ENCODE measurements at places on chromosomes 16 and 17.

DNA sequence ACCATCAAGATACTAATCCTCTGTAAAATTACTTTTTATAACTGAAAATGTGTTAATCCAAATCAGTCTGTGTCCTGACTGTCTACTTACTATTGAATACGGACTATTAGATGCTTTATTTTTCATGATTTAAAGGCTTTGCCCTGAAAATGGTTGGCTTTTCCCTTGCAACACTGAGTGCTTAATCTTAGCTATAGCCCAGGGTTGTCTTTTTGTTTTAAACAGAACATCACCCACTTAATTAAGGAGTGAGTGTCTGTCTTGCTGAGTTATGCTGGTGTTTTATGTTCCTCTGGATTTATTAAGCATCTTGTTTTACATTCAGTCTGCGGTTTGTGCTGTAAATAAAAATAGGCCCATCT, 11.0 kb downstream of the FTO start:
- ATAC-seq: no peak

- peak; percentile 35 for ATAC-seq
Measured at GRCh38 chr16:20865420-20866131, 34.6 kb downstream of the DCUN1D3 start.

DNA sequence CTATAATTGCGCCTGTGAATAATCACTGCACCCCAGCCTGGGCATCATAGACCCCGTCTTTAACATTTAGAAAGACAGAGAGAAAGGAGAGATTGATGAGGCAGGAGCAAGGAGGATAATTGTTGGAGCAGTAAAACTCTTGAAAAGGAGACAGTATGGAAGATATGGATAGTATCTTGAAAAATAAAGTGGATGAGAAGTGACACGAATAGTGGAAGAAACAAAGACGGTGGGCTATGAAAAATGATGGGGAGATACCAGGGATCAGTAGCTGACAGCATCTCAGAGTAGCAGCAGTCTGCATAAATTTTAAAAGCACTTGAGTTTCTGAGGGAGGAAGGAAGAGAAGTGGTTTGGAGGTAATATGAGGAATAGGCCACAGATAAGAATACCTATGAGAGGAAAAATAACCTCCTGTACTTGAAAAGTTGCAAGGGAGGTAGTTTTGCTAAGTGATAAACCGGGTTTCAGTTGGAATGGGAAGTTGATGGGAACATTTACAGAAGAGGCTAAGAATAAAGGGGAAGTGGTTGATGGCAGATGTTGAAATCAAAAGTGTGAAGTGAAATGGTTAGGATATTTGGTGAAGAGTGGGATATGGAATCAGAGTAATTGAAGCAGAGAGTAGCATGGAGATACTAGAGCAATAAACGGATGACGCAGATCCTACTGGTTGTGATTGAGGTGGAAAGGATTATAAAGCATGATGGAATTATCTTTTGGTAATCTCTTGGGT, 1.8 kb upstream of the PPM1D start:
- no peak for ATAC-seq

DNA sequence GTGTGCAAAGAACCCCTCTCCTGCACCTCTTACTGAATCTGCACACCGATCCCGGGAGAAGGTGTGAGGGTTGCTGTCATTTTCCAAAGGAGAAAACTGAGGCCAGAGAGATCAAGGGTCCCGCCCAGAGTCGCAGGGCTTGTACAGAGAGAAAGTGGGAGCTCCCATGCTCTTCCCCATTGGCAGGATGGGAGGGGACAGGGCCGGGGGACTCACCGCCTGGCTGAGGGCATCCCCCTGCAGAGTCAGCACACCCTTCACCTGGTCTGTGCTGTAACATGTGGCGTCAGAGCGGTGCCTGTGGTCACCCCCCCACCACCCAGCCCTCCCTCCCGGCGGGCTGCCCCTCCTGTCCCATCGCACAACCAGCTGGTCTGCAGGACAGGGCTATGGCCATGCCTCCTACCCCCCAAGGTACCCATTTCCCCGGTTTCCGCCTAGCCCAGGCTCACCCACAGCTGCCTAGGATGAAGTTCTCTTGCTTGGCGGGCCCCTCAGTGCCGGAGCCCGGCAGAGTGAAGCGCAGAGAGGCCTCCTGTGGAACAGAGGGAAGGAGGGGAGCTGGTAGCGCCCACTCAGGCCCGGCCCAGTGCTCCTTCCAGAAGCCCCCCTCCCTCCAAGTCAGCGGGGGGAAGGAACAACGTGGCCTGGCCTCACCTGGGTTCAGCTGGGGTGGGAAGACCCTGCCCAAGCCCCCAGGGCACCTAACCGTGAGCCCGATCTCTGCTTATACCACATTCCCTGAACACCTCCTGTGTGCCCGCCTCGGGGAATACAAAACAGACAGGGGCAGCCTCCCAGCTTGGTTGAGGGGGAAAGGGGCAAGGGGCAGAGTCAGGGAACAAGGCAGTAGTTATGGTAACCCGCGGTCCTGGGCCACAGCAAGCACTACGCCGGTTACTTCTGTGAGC, 1.1 kb downstream of the ROGDI start:
- ATAC-seq: no peak

DNA sequence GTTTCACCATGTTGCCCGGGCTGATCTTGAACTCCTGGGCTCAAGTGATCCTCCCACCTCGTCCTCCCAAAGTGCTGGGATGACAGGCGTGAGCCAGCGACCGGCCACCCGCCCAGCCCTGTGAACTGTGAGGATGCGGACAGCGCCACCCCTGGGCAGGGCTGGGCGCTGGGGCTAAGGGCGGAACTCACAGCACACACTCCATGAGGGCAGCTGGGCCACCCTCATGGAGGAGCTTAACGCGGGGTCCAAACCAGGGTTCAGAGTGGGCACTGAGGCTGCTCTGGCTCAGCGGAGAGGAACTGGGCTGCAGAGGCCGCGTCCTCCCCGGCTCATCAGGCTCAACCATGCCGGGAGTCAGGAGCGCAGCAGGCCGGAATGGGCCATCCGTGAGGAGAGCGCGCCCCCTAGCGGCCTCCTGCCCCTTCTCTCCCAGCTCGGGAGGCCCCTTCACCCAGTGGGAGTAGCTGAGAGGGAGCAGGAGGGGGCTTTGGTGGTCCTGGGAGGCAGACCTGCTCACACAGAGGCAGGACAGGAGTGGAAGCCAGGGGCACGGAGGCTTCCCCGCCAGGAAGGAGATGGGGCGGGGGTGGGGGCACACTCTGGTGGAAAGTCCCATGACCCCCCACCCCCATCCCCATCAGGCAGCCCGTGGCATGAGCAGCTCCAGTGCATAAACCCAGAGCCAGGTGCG, 13.8 kb downstream of the CORO7 start:
- ATAC-seq: peak; percentile 95

DNA sequence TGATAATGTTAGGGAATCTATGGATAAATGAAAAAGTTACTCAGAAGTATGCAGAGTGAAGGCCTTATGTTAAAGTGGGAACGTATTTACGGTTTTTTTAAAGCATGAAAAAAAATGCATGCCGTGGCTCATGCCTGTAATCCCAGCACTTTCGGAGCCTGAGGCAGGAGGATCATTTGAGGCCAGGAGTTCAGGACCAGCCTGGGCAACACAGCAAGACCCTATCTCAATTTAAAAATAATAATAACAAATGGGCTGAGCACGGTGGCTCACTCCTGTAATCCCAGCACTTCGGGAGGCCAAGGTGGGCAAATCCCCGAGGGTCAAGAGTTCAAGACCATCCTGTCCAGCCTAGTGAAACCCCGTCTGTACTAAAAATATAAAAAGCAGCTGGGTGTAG, 6.0 kb downstream of the POLR2A start:
- no peak for ATAC-seq

DNA sequence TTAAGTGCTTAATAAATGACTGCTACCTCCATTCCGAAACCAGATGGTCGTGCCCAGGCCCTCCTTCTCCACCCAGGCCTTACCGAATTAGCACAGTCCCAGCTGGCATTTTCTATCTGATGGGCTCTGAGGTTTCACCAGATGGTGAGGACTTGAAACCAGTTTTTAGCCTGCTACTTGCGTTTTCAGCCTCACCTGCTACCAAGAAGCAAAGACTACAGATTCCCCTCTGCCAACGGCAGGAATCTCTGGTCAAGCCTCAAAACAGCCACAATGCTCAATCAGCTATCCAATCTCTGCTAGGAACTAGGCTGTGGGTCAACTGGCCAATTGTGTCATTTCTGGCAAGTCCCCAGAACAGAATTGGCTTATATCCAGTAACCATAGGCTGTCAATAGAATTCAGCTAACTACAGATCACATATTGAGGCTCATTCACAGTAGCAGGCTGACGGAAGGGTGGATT, 11.7 kb downstream of the PECAM1 start:
- ATAC-seq: no peak

GRCh38 chr17:6461246-6461645, 17.0 kb downstream of the PIMREG start:
- ATAC-seq: no peak

- no peak for ATAC-seq
Measured at GRCh38 chr16:79076047-79076767, 524.3 kb downstream of the MAF start.

- ATAC-seq: peak; percentile 69
Measured at GRCh38 chr17:78933959-78934568, 8.9 kb upstream of the TIMP2 start.

- peak; percentile 50 for ATAC-seq
Measured at GRCh38 chr17:65583921-65584603, 22.6 kb upstream of the AXIN2 start.

- ATAC-seq: no peak
Measured at GRCh38 chr17:10716218-10716617, 13.6 kb downstream of the TMEM220 start.

DNA sequence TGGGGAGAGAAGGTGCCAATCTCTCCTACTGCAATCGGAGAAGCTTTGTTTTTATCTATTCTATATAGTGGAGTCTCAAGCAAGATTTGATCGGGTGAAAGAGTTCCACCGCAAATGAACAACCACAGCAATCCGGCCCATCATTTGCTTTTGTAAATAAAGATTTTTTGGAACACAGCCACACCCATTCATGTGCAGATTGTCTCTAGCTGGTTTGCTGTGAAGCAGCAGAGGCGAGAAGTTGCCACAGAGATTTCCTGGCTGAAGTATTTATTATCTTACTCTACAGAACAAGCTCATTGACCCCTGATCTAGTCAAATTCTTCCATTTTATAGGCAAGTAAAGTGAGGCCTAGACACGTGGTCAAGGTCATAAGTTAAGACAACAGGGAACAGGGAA, 195.5 kb upstream of the TNRC6C start:
- no peak for ATAC-seq

DNA sequence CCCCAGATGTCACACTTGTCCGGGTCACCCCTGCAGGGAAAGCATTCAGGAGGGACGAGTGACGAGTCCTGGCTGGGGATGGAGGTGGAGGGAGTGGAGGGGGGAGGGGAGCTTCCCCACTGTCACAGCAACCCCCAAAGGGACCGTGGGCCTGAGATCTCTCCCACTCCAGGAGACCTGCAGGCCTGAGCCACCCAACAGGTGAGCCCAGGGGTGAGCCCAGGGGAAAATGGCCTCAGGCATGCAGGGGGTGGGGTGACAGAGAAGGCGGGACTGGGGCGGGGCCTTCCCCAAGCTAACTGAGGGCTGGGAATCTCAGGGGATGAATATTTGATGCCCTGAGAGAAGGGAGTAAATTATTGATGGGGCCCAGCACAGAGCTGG, 2.4 kb downstream of the USH1G start:
- no peak for ATAC-seq

All from SK-N-SH treated with all-trans-retinoic acid at 6 μM for 48 hours (cell line).